Left ventricle myocardium inferior (tissue), 1 donor: ENCODE measurements at places on chromosomes 12 and 14.

GRCh38 chr14:99715266-99716000, 31.3 kb downstream of the CYP46A1 start:
- no peak for DNase-seq

DNA sequence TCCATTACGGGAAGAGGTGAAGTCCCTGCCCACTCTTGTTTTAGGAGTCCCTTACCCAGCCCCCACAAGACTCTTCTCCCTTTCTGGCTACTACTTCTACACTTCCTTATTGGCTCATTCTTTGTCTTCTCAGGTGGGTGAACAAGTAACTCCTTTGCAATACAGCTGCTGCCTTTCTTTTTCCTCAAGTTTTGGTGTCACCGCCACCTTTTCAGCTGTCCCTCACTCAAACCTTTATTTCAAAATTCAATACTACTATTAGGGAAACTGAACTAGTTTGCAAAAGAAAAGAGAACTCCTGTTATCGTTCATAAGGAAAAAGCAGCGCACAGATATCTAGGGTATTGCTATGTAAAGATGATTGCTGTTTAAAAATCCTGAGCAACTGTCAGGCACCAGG, 6.1 kb downstream of the RSRC2 start:
- no peak for DNase-seq

GRCh38 chr14:104096751-104097700, 11.5 kb downstream of the ASPG start:
- DNase-seq, result no peak

DNA sequence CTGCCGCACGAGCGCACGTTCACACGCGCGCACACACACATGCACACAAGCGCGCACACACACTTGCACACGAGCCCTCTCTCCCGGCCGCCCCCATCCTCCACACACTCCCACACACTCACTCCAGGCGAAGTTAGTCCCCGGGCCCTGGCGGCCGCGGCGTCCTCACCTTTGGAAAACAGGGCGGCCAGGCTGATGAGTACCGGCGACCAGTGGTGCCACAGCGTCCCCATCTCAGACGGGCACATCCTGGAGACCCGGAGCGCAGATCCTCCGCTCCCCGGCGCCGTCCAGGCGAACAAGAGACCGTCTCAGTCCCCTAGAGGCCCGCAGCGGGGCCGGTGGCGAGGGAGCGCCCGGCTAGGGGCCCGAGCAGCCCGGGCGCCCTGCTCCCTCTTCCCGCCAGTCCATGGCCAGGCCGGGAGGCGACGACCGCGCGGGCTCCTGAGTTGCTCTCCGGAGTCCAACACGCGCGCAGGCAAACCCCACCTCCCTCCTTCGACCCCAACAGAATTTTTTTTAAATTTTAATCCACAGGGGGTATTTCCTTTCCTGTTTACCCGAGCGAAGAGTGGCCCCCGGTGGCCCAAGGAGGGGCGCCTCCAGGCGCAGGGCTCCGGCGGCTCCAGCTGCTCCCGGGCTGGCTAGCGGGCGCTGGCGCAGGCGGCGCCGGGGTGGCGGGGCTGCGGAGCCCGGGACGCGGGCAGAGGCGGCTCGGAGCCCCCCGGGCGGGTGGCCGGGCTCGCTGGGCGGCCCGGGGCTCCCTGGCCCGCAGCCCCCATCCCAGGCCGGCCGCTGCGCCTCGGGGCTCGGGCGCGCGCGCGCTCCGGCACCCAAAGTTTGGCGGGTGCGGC, 506 bp downstream of the TMEM132D start:
- no peak for DNase-seq

DNA sequence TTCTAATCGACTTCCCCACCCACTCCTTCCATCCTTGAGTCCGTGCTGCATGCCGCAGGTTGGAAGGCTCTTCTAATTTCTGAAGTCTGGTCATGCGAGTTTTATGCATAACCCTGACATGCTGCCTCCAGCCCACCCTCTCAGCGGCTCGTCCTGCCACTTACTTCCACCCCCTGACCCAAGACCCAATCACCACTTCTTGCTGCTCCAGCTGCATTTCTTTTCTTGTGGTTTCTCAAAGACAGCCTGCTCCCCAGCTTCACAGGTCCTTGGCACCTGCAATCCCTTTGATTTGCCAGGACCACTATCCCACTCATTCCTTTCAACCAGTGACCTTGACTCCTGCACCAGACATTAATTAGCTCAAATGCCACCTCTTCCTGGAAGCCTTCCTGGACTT, 486.7 kb downstream of the VRK1 start:
- no peak for DNase-seq

GRCh38 chr14:60250257-60251035, 1.4 kb downstream of the PPM1A start:
- DNase-seq, result no peak

DNA sequence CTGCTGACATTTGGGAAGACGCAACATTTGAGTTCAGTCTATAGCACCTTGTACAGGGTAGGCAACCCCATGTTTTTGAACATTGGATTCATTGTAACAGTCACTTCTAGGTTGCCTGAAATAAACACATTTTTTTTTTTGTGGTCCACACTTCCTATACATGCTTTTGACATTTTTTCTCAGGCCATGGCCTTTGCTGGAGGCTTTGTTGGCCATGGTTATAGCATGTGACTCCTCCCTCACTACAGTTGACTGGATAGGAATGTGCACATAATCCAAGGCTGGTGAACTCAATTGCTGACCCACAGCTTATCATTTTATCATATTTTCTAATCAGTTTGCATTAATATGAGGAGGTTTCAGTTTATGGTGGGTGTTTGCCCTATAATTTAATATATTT, 60.6 kb downstream of the TMEM117 start:
- DNase-seq, result no peak

- no peak for DNase-seq
Observed at GRCh38 chr12:42216737-42217136, 21.3 kb downstream of the YAF2 start.
